ENCODE measurements at places on chromosomes 1 and 21.

DNA sequence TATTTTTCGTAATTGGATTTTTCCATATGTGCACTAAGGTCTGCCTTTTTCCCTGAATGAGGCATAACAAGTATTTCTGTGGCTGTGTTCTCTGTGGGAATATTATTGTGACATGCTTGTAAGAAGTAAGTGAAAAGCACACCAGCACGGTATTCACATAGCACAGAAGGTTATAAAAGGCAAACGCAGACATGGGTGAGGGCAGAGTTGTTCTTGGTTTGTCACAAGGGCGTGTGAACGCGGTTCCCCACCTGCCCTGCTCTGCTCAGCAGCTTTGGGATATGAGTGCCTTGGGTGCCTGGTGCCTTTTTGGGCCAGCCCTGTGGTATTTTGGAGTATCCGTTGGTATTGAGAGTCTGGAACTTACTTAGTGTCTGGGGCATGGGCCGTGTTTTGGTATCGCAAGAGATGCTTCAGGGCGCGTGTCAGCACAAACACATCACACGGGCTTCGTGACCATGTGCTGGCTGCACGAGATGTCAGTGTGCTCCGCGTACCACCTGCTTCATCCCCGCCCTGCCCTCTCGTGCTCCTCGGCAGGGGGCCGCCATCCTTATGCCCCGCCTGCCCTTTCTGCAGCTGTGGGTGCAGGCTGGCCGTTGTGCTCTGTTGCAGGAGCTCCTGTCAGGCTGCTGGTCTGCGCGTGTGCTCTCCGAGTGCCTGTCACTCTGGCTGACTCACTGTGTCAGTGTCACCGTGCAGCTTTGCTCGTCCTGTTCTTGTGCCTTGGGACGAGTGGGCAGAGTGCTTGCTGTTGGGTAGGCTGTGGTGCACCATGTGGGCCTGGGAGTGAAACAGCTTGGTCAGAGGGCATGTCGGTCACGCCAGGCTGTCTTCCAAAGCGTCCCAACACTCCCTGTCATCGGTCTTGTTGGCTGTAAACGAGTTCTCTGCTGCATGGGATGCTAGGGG lies 15.0 kb downstream of the SKI start:
- DNase-seq = no peak

DNA sequence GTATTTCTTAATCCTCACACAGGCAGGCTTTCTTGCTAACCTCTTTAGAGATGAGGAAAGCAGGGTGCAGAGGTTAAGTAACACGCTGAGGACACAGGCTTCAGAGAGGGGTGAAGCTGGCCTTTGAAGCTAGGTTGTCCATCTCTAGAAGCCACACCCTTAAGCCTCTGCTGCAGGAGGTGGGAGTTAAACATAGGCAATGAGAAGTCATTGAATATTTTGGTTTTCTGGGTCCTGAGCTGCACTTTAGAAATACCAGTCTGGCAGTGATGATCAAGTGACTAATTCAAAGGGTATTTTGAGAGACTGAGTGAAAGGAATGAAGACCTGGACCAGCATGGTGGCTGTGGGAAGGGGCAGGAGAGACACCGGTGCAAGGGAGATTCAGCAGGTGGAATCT lies 9.9 kb downstream of the KCNJ15 start:
- no peak for DNase-seq

GRCh38 chr1:180954801-180955165 lies 42.1 kb downstream of the KIAA1614 start:
- no peak for DNase-seq

- no peak for DNase-seq
These were observed 174.1 kb downstream of the PBX1 start for GRCh38 chr1:164733070-164733469.

DNA sequence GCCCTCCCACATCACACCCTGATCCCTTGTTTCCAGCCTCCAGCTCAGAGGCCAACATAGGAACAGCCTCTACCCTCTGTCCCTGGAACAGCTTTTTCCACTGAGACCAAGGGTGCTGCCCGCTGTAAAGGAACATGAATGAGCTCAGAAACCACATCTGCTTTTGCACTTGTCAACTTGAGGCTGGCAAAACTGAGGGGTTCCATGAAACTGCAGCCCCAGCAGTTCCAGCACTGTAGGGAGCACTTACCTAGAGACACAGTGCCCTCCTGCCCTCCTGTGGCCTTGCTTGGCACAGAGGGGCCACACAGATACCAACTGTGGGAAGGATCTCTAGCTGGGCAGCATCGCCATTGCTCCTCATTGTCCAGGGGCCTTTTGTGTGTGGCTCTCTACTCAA lies 51.7 kb downstream of the ITPKB start:
- DNase-seq = no peak

GRCh38 chr1:107894605-107895004 lies 70.4 kb downstream of the VAV3 start:
- no peak for DNase-seq

GRCh38 chr1:110210604-110211495 lies 736 bp downstream of the KCNC4 start:
- peak; percentile 25 for DNase-seq

GRCh38 chr1:215923129-215923824 lies 356.2 kb downstream of the KCTD3 start:
- DNase-seq = no peak

DNA sequence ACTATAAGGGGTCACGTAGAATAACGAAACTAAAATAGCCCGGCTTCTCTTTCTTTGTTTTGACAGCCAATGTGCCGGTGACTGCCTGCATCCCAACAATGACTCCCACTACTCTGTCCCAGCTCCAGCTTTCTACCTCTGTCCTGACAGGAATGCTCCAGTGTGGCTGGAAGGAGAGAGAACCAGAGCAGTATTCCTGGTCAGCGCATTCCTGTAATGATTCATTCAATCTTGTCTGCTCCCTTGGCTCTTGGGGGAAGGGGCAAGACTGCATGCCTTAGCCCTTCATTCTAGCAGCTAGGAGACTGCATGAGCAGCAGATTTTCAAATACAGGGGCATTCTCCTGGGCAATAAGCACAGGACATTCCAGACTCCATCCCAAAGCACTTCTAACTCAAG lies 132.1 kb upstream of the PRMT6 start:
- no peak for DNase-seq

GRCh38 chr1:210288116-210288515 lies 40.6 kb upstream of the HHAT start:
- DNase-seq = no peak

Data from progenitor cell of endocrine pancreas (in vitro differentiated cells).